ENCODE measurements at places on chromosomes 2 and 18.

- no peak for DNase-seq
Observed at GRCh38 chr2:200757399-200757798, 54.3 kb upstream of the BZW1 start.

GRCh38 chr2:23199115-23199918, 185.7 kb upstream of the KLHL29 start:
- DNase-seq: no peak

GRCh38 chr2:42888321-42889245, 96.2 kb upstream of the HAAO start:
- no peak for DNase-seq

DNA sequence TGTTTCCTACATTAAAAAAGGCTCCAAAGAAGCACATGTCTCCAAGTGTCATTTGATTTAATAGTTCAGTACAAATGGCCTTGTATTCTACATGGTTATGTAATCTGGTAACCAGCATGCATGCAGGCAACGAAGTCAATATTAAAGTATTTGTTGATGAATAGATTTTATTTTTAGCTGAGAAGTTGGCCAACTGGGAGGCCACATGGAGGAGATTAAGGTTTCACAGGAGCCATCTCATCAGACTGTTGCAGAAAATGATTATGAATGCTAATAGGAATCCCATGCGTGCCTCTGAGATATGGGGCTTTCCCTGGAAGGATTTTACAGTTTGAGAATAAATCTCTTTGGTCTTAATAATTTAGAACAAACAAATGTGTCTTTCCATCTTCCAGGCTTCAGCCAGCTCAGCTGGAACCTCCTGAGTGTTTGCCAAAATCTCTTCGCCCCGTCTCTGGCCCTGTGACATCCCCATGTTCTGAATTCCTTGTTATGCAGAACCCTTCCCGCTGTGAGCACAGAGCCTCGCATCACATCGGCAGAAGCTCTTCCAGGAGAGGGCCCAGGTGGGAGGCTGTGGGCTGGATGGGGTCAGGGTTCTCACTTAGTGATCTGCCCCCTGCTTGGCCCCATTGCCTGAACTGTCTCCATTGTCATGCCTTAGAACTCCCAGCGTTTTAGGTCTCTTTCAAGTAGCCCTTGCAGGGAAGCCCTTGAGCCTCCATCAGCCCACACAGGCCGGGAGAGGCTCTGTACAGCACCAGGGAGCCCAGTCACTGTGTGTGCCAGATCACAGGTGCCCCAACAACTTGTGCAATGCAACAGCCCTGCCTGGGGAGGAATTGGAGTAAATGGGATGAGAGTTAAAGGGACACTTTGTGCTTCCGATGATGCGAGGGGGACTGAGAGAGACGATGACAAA, 190.5 kb upstream of the TWIST2 start:
- no peak for DNase-seq

GRCh38 chr2:174554529-174555150, 43.0 kb downstream of the WIPF1 start:
- no peak for DNase-seq

DNA sequence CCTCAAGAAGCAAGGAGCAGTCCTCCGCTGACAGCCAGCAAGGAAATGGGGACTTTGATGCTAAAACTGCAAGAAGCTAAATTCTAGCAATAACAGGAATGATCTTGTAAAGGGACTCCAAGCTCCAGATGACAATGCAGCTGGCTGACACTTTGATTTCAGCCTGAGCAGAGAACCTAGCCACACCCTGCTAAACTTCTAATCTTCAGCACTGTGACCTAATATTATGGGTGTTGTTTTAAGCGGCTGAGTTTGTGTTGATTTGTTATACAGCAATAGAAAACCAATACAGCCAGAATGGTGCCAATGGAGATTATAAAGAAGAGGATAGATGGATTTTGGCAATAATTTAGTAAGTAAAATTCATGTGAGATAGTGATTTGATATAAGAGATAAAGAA, 196.7 kb upstream of the SPHKAP start:
- DNase-seq: no peak

DNA sequence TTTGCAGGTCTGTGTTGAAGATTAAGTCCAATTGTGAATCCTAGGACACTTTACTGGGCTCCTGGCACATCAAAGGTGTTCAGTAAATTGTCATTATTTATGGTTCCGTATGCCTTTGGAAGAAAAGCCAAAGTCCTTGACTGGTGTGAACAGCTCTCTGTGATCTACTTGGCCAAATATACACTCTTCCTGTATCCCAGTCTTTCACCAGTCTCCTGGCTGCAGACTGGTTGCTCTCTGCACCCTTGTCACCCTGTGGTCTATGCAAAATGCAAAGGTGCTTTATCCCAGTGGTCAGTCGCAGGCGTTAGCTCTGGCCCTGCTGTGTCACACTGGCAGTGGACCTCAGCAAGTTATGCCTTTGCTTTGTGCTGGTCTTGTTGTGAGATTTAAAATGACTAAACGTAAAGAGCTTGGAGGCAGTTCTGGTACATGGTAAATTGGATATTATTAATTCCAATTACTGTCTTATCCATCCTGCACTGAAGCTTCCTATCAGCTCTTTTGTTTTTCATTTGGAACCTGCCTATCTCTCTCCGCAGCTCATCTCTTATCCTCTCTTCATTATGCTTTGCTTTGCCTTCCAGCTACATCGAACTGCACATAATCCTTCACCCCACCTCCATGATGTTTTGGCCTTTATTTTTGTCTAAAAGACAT, 83.1 kb downstream of the MYO1B start:
- no peak for DNase-seq

GRCh38 chr2:223235986-223236385, 184.0 kb downstream of the KCNE4 start:
- no peak for DNase-seq

DNA sequence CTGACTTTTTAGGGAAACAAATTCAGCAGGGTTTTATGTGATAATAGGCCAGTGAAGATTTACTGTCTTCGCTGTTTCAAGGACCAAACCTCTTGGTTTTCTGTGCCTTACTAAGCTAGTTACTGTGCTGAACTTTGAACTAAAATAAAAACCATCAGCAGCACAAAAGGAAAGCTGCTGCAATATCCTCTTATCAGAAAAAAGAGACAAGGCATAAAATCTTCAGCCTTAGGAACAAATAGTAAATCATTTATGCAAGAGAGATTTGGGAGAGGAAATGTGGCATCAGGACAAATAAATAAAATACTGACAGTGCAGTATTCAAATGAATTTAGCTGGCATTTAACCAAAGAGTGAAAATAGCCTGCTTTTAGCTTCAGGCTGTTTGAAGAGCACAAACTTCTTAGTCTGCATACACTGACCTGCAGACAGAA, 64.1 kb upstream of the EHBP1 start:
- no peak for DNase-seq

GRCh38 chr2:10522726-10523405, 74.7 kb upstream of the ODC1 start:
- no peak for DNase-seq

- no peak for DNase-seq
Observed at GRCh38 chr2:170576296-170576695, 138.8 kb upstream of the SP5 start.

DNA sequence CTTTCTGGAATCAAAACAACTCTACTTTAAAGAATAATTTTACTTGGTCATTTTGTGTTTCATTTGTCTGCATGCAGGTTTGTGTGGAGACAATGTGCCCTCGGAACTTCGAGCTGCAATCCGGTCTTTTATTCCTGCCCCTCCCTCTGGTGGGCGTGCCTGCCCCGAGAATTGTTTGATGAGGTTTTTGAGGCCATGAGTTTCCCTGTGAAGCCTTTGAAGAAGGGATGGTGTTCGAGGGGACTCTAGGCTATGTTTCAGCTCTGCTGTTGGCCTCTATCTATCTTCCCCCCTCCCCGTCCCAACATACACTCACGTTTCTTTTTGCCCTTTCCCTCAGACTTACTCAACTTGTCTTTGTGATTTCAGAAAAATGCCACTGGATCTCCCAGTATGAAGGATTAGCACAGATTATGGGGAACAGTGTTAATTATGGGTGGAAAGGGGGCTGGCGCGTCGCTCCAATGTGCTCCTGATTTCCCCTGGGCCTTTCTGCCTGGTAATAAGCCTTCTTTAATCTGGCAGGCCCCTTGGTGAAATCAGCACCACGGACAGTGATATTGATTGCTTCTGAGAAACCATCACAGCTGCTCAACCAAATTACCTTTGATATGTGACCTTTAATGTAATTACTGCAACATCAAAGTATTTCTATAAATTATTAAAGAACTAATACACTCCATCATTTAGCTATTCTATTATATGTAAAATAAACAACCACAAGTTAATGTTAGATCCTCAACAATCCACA, 82.2 kb downstream of the CELF4 start:
- DNase-seq: no peak

DNA sequence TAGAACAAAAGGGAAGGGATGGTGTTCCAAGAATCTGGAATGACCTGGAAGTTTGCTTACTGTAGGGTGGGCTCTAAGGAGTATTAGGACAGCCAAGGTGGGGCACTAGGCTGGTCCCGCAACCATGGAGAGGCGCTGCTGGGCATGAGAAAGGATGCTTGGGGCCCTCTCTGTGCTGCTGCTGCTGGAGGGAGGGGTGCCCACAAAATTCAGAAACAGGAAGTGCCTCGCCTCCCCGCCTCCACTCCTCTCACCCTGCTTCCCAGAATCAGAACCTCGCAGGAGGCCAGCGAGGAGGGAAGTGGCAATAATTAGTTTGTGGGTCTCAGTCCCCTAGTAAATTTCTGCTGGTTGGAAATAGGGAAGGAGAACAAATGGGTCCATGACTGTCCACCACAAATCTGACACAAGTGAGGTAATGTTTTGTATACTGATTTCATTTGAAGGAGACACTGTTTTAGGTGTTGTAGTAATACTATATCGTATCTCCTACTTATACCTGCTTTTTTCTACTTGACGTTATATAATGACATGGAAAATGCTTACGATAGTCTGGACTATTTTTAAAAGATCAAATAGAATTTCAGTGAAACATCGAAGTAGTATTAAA, 7.9 kb upstream of the PDCL3 start:
- no peak for DNase-seq

GRCh38 chr2:46976556-46977279, 61.1 kb upstream of the MCFD2 start:
- no peak for DNase-seq

- no peak for DNase-seq
Observed at GRCh38 chr2:144671695-144672455, 152.0 kb upstream of the ZEB2 start.

- no peak for DNase-seq
Observed at GRCh38 chr2:98308068-98308467, 38.2 kb upstream of the CNGA3 start.

GRCh38 chr2:178238154-178238521, 43.8 kb downstream of the OSBPL6 start:
- DNase-seq: no peak

GRCh38 chr2:42673989-42674579, 89.9 kb downstream of the OXER1 start:
- DNase-seq: no peak

DNA sequence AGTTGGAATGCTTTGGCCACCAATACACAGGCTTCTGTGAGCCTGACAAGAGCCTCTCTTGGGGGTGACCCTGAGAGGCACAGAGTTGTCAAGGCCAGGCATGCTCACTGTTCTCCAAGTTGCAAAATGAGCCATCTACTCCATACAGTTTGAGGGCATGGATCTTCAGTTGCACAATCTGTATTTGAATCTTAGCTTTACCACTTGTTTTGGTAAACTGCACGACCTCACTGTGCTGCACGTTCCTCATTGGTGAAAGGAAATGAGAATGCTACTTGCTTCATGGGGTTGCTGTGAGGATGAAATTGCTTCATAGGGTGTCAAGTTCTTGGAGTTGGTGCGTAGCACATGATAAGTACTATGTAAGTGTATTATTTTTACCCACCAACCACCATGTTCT, 12.0 kb upstream of the HAAO start:
- DNase-seq: no peak

- no peak for DNase-seq
Observed at GRCh38 chr2:109700680-109701274, 86.6 kb downstream of the SOWAHC start.

- no peak for DNase-seq
Observed at GRCh38 chr2:127721978-127722355, 20.7 kb downstream of the SFT2D3 start.

- DNase-seq: no peak
Observed at GRCh38 chr2:69291004-69291650, 95.9 kb downstream of the GFPT1 start.

- no peak for DNase-seq
Observed at GRCh38 chr2:179525340-179525739, 260.7 kb upstream of the SESTD1 start.

GRCh38 chr2:31013301-31013700, 124.9 kb downstream of the GALNT14 start:
- DNase-seq: no peak

DNA sequence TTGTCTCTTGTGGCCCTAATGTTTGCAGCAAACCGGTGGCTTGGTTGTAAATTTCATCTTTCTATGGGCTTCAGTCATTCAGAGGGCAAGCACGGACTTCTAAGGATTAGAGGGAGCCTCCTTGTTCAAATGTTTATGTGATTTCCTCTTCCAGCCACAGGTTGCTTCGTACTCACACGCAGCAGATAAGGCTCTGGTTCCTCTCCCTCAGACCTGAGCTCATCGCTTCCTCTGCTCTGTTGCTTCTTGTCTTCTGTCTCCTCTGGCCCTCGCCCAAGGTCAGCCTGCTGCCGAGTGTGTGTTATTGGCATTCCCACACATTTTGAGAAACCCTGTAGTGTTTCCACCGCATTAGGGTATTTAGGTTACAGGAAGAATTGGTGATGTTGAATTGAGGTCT, 44.0 kb downstream of the MYL12B start:
- DNase-seq: no peak

- DNase-seq: no peak
Observed at GRCh38 chr2:39949131-39949530, 170.1 kb upstream of the THUMPD2 start.

GRCh38 chr2:231360401-231360800, 35.1 kb upstream of the B3GNT7 start:
- DNase-seq: no peak
